ENCODE measurements at places on chromosomes 12 and 14.

DNA sequence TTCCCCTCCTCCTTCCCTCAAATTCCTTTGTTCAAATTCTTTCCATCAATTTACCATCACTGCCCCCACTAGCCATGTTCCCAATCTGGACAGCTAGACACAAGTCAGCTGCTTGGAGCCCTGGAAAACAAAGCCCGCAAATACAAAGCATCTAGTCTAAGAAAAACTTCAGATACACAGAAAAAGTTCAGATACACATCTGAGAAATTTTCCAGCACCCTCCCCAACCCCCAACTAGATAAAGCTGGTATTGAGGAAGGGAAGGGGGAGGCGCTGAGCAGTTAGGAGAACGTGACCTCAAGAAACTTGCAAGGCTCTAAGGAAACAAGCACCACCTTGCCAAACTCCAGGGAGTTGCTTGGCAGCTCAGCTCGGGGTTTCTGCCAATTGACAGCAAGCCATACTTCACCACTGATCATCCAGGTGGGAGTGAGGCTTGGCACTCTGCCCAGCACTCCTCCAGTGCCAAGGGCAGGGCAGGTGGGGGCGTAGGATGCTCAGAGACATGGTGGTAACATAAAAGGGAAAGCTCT is 5.1 kb upstream of the CNIH1 start:
- peak; percentile 42 for DNase-seq

GRCh38 chr12:49462083-49462744 is 76.6 kb upstream of the KCNH3 start:
- DNase-seq = no peak

- DNase-seq = no peak
Measured at GRCh38 chr12:67474934-67475620, 173.5 kb upstream of the DYRK2 start.

GRCh38 chr12:52091869-52092268 is 12.4 kb downstream of the SMIM41 start:
- DNase-seq = no peak

- no peak for DNase-seq
Measured at GRCh38 chr14:23024612-23025075, 10.1 kb downstream of the PSMB5 start.

GRCh38 chr14:77278461-77279230 is 7.6 kb upstream of the NGB start:
- DNase-seq = no peak

DNA sequence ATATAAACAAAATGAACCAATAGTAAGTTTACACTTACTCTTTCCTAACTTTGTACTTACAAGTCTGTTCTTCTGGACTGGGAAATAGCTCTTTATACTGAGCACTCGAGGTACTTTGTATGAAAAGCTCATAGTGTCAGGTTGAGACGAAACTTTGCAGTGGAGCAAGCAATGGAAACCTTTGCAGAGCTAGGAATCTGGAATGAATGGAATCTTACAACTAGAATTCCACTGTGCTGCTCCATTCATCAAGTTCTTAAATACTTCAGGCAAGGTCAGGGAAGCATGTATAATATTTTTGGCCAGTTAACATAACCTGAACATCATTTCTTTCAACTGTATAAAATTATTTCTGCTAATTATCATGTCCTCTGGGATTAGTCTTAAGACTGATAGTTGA is 1327.5 kb upstream of the FLRT2 start:
- DNase-seq = no peak

DNA sequence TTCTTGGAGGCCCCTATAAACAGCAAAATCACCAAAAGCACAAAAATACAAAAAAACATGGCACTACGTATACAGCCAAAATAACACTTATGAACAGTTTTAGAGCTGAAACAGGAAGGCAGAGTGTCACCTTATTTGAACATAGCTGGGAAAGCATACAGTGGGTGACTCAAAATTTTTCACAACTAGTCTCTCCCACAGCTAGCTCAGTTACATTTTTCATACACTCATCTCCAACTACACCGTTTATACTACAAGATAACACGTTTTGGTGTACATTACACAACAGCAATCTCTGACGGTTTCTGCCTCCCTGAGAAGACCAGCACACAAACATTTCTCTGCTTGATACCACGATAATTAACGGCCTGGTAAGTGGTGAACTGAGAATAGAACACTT is 2.9 kb downstream of the RAD52 start:
- no peak for DNase-seq

DNA sequence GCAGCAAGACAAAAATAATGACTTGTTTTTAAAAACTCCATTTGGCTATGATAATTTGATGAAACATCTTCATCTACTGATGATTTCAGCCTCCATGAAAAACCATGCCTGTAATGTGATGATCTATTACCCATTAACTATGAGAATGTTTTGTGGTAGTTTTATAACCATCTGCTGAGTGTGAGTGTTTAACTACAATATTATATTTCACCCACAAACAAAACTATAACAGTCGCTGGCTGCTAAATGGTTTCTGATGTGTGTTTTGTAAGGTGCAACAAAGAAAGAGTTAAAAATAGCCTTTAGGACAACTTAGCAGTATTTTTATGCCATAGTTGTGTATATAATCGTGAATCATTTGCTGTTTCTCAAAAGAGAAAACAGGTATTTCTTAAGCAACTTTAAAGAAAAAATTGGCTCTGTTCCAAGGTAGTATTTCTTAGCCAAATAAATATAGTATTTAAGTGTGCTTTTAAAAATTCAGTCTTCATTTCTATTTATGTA is 4.9 kb downstream of the PTHLH start:
- no peak for DNase-seq

DNA sequence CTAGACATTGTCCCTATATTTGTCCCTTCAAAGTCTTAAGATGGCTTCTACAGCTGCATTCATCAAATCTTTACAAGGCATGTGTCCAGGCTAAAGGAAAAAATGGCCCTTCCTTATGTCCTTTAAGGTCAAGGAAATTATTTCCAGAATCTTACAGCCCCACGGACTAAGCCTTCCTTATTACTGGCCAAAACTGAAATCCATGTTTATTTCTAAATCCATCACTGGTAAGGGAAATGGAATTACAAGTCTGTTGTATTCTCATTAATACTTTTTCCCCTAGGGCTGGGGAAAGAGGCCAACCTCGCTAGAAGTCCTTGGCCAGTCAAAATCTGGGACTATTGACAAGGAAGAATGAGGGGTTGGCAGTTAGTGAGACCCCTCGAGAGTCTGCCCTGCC is 252.5 kb downstream of the TMEM132C start:
- no peak for DNase-seq

DNA sequence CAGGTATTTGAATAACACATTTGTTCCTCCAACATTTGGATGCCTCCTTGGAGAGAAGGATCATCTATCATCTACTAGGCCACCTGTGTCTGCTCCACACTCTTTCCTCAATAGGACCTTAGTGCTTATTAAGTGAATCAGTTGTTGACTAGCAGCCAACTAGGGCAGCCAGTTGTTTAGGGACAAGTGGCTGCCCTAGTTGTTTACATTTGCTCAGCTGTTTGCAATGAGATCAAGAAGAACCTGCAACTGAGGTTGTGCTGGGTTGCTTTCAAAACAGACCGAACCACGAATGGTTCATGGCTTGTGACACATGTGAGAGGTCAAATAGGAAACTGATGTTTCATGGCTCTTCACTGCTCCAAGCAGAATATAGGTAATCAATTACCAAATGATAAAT is 53.8 kb downstream of the TMCC3 start:
- DNase-seq = no peak

GRCh38 chr12:105977652-105978051 is 161.1 kb downstream of the NUAK1 start:
- no peak for DNase-seq

- no peak for DNase-seq
Measured at GRCh38 chr14:81004575-81004974, 49.2 kb downstream of the TSHR start.

DNA sequence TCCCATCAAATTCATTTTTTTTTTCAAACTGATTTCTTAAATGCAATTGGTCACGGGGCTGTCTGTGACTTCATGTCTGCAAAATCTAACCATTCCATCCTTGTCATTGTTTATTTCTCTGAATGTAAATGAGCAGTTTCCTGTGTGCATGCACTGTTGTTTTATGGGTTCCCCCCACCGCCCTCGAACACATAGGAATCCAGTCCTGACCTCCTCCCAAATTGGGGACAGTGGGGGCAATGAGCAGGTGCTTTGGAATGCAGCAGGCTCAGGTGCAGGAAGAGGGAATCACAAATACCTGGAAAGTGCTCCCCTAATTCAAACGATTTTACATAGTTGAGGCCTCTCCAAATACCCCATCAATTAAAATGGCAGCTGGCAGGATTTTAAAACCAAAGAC is 62.6 kb upstream of the ESRRB start:
- DNase-seq = no peak

DNA sequence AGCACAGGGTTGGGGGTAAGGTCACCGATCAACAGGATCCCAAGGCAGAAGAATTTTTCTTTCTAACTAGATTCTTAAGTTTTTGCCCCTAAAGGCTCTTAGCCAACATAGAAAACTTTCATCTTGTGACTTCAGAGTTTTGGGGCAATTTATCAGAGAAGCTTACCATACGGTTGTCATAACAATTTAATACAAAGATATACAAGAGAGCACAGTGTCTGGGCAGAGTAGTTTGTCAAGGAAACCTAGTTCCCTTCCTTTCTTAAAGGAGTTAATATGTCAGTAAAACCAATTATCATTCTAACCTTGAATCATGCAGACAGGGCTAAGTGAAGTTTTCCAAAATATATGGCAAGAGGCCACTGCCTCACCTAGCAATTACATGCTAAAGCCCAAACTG is 18.4 kb downstream of the NR2C1 start:
- no peak for DNase-seq

GRCh38 chr12:115386946-115387345 is 703.0 kb upstream of the TBX3 start:
- no peak for DNase-seq

DNA sequence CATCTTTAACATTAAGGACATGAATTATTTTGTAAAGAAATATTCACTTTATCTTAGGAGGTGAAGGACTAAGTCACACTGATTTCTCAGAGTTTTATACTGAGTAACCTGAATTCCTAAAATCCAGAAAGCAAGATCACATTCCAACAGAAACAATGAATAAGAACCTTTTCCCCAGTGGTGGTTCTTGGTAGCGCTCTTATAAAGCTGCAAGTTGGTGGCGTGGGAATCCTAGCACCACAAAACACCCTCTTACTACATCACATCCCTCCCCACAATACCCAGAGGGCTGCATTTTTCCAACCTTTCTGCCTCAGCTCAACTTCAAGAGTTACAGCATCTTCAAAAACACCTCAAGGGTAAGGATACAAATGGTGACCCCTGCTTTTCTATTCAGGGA is 44.0 kb upstream of the SMUG1 start:
- DNase-seq = no peak

DNA sequence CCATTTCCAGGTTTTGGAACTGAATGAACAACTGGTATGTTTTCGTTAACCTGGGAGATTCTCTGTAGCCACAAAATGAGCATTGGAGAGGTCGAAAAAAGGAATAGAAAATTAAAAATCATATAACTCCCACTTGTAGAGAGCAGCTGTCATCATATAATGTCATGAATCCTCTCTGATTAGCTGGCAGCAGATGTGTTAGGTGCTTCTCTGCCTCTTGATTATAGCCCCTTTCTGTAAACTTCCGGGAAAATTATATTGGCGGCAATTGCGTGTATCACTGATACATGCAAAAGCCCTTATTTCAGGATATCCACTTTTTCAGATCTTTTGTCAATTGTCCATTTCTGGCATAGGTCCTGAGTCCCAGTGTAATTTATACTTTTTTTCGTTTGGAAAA is 31.7 kb downstream of the FGD4 start:
- DNase-seq = no peak

- DNase-seq = no peak
Measured at GRCh38 chr14:50452296-50452695, 55.6 kb upstream of the CDKL1 start.

DNA sequence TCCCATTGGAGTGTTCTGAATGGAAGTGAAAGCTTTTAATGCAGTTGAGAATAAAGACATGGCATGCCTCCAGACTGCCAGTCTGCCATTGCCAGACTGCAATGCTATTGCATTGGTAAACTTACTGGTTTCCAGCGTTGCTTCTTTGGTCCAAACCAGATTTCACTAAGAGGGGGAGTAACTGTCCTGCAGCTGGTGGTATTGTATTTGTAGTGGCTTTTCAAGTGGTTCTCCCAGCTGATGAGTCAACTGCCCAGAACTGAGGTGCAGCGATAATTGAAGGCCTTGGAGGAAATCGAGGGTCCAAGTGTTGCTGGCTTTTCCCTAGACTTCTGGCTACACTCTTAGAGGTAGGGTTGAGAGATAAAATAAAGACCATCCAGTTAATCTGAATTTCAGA is 31.9 kb downstream of the ERG28 start:
- no peak for DNase-seq

DNA sequence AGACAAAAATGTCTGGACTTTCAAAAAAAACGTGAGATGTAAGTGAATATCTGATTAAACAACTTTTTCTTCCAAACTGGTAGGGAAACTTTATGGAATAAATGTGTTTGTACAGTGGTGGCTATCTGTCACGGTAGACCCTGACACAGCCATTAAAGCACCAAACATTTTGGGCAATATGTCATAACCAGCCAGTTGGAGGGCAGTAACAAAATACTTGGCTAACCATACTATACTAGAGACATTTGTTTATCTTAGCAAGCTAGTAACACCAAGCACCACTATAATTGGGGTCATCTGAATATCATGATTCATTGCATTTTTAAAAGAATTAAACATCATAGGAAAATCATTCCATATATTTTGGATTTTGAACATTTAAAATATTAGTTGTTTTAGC is 6.0 kb upstream of the MYF6 start:
- DNase-seq = no peak

DNA sequence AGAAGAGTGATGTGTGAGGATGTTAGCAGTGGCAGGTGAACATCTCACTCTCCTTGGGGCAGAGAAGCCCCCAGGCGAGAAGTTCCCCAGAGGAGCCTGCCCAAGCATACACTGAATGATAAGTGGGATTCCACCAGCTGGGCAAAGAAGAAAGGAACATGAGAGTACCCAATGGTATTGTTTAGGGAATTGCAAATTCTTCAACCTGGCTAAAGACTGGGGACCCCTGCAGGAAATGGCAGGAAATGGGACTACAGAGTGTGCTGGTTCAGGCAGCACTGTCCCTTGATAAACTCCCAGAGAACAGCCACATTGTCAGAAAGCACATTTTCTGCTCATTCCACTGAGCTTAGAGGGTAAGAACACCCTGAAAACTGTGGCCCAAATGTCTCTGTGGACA is 121.3 kb downstream of the RPS29 start:
- no peak for DNase-seq

Measured in left renal pelvis (tissue), 4 donors.